Activated effector memory CD4-positive, alpha-beta T cell treated with anti-CD3 and anti-CD28 coated beads, Interleukin-2, amount 50 U/mL, for 16 hours (primary cell): ENCODE measurements at places on chromosomes 13 and 19.

DNA sequence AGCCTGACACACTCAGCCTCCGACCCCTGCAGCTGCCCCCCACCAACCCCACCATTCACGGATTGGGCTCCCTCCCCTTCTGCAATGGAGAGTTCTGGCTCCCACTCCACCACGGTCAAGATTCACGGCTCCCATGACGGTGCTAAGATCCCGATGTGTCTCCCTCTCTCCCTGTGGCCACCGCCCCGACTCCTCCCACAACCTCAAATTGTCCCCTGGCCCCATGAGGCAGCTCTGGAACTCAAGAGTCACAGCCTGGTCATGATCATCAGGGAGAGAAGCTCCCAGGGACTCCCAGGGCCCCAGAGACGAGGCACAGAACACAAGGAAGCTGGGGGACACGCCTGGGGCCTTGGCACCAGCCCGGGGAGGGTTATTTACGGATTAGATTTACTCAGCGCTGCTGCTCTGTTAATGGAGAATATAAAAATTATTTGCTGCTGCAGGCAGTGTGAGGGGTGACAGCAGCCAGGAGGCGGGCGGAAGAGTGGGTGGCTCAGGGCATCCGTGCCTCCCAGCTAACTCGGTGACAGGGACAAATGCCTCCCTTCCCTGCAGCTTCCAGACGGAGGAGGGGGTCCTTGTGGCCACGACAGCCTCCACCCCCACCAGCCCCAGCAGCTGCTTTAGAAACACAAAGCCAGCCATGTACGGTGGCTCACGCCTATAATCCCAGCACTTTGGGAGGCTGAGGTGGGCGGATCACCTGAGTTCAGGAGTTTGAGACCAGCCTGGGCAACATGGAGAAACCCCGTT, 184.2 kb downstream of the PTPRS start:
- no peak for DNase-seq

DNA sequence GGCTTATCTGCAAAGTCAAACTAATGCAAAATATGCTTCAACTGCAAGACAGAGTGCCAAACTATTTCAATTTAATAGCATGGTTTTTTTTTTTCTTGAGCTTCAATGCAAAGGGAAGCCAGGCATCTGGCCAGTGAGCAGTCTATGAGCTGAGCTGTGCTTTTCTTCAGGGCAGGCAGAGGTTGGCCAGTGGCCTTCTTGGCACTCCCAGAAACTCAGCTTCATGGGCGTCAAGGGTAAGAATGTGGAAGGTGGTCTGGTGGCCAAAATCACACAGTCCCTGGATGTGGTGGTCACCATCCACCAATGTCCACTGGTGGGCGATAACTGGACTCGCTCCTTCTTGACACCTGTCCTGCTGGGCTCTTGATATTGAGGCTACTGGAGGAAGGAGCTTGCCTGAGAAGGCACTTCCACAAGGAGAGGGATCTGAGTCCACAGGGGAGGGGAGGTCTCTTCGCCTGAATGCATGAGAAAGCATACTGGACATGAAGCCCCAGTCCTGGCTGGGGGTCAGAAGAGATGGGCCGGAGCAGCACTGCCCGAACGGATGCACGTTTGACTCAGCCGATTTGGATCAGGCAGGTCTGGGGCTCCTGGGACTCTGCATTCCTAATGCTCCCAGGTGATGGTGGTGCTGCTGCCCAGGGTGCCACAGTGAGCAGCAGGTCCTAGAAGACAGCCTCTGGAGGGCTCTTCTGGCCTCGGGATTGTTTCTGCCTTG, 17.1 kb downstream of the COL4A2 start:
- DNase-seq = no peak

- DNase-seq = no peak
Measured at GRCh38 chr13:98970330-98970729, 7.5 kb downstream of the DOCK9 start.

DNA sequence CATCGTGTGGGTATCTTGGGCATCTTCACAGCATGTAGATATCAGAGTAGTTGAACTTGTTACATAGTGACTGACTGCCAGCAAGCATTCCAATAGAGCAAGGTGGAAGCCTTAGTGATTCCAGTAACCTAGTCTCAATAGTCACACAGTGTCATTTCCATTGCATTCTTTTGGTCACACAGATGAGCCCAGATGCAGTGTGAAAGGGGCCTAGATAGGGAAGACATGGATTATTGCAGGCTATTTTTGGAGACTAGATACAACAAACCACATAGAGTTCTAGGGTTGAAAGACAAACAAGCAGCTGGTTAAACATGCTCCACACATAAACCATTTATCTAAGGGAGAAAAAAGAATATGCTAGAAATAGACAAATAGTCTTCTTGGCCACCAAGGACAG, 553.5 kb downstream of the DCT start:
- no peak for DNase-seq

GRCh38 chr13:113742445-113743120, 16.4 kb upstream of the TMEM255B start:
- no peak for DNase-seq

DNA sequence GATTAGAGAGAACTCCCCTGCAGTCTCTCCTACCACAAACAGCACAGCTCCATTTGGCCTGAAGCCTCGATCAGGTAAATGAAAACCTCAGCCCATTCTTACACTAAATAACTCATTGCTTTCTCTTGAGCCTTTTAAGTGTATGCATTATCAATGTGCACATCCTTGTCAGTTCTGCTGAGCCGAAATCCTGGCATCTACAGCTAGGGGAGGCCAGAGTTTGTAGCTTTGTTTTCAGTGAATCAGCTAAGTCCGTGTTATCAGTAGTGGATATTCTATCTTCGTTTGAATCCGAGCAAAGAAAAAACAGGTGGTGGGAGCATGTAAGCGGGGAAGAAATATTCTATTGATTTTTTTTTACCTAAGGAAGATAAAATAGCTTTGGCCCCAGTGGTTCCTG, 84.4 kb downstream of the ESD start:
- DNase-seq = no peak

DNA sequence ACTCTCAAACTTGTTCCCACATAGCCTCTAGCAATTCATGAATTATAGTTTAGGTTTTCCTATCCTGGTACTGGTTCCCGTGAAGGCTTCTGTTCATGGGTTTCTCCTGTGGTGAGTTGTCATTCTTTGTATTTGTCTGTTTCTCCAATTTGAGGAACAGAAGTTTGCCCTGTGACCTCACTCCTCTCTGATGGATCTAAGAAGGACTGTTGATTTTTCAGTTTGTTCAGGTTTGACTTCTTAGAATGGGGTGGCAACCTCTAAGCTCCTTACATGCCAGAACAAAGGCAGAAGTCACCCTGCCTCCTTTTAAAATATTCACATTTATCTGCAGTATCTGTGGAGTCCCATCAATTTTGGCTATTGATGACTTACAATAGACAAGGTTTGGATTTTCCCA, 354.0 kb downstream of the SPRY2 start:
- no peak for DNase-seq

- DNase-seq = no peak
Measured at GRCh38 chr19:44737238-44738071, 11.1 kb upstream of the BCL3 start.

- no peak for DNase-seq
Measured at GRCh38 chr13:59879281-59879680, 284.4 kb downstream of the DIAPH3 start.

- no peak for DNase-seq
Measured at GRCh38 chr19:38020311-38020710, 113.3 kb downstream of the SIPA1L3 start.

GRCh38 chr13:46630431-46631178, 77.6 kb downstream of the LRCH1 start:
- DNase-seq = no peak

DNA sequence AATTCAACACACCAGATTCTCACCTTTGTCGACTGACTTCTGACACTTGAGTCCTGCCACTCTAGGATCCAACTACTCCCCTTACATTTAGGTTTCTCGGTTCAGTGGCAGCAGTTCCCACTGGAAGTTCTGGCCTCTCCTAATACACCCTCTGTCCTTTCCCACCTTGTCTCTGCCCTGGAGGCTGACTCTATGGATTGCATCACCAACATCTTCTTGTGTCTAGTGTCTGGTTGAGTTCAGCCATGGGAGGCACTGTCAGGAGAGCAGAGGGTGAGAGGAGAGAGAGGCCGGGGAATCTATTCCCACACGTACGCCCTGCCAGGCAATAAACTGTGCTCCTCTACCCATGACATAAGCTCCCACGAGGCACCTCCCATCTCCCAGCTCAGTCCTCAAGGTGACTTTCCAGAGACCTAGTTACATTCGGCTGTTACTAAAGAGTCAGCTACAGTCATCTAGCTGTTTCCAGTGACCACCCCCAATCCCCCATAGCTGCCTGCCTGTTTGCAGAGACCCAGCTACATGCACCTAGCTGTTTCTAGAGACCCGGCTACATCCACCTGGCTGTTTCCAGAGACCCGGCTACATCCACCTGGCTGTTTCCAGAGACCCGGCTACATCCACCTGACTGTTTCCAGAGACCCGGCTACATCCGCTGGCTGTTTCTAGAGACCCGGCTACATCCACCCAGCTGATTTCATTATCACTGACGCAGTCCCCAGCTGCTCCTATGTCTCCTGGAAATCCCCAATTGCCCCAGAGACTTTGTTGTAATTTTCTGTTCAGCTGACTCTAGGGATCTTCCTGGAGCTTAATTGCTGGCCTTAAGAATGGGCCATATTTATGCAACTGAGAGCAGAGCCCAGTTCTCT, 8.1 kb upstream of the LILRB4 start:
- no peak for DNase-seq

- no peak for DNase-seq
Measured at GRCh38 chr13:93480553-93481106, 254.0 kb downstream of the GPC6 start.

GRCh38 chr19:16017138-16017490, 59.2 kb upstream of the TPM4 start:
- peak; percentile 58 for DNase-seq

DNA sequence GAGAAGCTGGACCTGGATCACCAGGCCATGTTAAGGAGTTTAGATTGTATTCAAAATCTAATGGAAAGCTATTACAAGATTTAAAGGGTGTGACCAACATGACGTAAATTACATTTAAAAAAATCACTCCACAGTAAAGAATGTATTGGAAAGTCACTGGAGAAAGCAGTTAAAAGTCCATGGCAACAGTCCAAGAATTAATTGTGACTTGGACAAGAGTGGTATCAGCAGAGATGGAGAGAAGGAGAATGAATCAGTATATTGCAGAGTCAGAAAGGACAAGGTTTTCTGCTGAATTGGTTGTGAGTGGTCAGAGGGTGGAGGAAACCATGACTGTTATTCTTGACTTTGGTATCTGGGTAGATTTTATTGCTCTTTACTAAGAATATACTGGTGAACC, 535.1 kb upstream of the SLITRK1 start:
- no peak for DNase-seq

DNA sequence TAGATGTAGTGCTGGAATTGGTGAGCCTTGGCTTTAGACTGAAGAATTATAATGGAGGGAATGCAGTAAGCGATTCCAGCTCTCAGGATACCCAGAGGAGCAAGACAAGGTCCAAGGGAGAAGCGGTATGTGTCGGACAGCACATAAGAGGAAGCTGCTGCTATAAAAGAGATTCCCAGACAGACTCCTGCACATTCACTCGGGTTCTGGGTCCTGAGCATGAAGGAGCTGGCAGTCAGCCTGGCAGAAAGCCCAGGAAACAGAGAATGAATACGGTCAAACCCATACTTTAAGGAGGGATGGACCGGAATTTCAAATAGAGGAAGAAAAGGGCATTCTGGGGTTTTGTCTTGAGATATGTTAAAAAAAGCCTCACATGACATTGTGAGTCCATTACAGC, 308.3 kb downstream of the DNAJC15 start:
- DNase-seq = no peak

DNA sequence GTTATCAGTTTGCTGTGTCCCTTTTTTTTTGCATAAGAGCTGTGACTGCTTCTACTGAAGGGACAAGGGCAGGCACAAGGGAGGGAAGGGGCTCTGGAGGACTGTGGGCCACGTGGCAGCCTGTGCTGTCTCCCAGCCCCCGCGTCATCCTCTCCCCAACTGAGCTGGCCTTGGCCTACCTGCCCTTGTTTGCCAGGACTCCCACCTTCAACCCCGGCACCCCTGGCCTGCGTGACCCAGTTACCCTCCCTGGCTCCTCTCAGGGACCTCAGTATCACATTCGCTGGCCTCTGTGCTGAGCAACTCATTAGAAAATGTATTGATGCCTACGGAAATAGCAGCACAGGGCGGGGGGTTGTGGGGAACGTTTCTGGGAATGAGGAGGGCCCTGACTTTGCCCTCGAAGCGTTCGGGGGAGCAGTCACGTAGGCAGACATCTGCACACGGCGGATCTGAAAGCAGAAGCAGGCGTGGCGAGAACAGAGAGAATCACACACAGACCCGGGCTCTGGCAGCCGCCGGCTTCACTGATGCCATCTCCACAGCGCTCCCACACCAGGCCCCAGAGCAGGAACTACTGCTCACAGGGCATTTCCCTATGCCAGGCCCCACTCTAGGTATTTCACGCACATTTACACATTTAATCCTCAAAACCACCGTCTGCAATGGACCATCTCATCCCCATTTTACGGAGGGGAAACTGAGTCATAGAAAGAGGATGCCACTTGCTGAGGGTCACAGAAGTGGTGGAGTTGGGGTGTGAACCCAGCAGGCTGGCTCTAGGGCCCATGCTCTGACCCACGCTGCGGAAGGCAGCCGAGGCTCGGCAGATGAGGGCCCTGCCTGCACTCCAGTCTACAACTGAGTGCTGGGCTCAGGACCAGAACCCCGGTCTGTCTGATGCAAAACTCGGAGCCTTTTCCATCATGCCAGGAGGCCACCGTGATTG, 5.7 kb upstream of the ATF5 start:
- DNase-seq = no peak

- no peak for DNase-seq
Measured at GRCh38 chr13:51590971-51591627, 6.8 kb downstream of the WDFY2 start.

GRCh38 chr13:106570299-106570852, 2.4 kb upstream of the ARGLU1 start:
- DNase-seq = peak; percentile 90

DNA sequence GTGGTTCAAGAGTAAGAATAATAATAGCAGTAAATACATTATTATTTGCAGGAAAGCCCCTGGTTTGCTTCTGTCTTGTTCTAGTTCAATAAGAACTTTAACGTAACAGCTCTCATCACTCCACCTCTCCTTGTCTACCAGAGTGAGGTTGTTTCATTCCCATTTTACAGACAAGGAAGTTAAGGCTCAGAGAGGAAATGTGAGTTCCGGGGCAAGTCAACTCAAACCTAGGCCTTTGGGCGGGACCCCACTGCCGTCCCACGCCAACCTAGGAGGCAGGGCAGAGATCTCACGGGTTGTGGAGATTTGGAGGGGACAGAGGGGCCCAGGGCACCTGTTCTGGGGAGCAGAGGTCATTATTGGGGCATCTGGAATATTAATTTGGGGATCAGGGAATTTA, 1.5 kb downstream of the MAP4K1 start:
- no peak for DNase-seq

DNA sequence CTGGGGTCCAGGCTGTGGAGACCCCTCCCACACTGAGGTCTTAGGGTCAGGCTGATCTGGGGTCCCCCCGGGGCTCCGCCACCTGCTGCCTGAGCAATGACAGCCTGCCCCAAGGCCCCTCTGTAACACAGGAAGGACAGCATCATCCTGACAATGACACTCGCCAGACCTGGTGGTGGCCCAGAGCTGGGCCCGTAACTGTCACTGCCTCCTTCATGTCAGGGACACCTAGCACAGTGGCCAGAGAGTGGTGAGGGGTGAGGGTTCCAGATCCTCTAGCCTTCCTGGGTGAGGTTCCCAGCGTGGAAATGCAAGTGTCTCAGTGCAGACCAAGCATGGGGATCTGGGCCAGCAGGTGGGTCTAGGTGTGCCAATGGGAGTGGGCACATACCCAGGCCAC, 27.8 kb downstream of the OPA3 start:
- no peak for DNase-seq
